Renal cortical epithelial cell (primary cell): ENCODE measurements at places on chromosomes 3 and 15. TPM values are rescaled to one million over a fixed set of nuclear protein-coding genes. Genes with fewer than 3 reads are reported as not detected.
A peak's percentile ranks its signal among the peaks of the same experiment; 100 is the strongest.

DNA sequence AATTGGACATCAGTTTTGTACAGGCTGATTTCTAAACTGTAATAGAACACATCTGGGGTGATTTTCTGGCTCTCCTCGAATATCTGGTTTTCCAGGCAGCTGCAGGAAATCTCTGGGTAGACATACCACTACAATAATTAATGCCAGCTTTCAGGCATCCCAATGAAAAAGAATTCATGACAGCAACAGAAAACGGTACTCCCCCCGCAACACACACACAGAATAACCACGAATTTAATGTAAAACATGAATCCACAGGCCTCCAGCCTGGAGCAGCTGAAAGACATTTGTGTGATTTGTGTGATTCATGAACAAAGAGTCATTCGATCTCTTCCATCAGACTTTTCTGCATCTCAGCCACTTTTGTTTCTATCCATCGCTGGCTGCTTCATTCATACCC lies 262.2 kb downstream of the MAGI1 start:
- no peak for DNase-seq

DNA sequence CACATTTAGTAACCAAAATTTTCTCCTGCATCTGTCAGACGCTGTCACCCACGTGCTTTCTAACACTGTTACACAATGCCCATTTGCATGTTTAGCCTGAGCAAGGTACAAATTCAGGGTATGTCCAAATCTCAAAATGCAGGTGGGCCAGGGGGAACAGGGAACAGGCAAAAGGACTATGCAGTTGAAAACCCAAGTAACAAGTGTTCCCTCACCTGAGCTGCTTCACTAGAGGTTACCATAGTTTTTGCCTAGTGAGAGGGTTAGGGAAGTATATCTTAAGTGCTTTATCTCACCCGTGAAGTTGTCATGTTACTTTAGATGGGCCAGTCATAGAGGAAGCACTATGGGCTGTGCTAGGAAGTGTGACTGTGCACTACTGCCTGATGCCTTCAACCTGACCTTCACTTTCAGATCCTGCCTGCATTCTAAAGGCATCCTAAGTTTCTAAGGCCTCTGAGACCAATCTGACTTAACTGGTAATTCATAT lies 6.0 kb upstream of the TMEM87A start:
- DNase-seq: no peak

- peak; percentile 94 for DNase-seq
These were observed 53.2 kb downstream of the TM4SF4 start for GRCh38 chr3:149527531-149528339.

DNA sequence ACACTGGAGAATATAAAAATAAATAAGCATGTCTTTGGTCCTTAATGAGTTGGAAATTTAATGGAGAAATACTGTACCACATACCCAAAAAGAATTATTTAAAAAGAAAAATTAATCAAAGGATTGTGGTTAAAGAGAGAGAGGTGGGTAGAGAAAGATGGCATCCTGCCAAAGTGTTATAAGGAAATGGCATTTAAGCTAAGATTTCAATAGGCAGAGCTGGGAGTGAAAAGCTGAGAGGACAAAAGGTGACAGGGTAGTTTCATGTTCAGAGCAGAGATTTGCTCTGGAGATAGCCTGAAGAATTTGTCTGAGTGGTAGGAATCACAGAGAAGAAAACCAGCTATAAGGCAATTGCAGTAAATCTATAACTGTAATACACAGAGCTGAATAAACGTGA lies 181.0 kb downstream of the SI start:
- peak; percentile 0 for DNase-seq

DNA sequence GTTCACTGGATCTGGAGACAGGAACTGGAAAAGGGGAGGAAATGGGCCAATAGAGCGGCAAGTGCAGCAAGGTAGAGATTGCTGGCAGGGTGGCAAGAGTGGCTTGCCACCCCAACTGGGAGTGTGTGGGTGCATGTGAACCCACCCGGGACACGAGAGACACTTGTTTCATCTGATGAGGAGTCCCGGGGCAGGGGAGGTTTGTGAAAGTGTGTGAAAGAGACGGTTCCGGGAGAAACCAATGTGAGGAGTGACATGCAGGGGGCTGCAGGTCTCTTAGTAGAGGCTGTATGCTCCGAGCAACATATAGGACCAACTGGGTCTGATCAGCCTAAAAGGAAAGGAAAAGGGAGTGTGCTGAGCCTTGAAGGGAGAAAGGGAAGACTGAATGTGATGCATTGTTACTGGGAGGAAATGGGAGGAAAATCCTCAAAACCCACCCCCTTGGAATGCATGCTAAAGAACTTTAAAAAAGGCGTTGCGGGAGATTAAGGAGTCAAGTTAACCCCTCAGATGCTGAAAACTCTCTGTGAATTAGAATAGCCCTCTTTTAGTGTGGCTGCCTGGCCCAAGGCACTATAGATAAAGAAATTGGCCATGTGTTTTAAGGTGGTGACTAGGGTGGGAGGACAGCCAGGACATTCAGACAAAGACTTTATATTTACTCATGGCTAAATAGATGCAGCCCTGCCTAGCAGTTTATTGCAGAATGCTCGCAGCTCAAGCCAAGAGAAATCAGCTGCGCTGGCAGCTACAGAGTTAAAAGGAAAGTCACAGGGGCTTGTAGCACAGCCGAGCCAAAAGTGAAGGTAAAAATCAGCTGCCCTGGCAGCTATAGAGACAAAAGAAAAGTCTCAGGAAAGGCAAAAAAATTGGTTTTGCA lies 9.1 kb upstream of the SLC9C1 start:
- no peak for DNase-seq

DNA sequence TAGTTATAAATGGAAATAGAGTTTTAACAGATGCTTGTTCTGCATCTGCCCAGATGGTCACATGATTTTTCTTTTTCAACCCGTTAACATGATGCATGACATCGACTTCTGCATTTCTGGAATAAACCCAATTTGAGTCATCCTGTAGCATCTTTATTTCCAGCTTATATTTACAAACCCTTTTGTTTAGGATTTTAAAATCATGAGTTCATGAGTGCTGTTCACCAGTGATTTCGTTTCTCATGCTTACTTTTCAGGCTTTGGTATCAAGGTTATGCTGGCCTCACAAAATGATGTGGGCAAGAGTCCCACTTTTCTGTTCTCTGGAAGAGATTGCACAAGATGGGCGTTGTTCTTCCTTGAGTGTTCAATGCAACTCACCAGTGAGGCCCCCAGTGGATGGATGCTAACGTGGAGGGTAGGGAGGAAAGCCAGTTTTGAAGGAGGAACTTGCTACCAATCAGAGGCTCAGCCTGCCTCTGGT lies 5.2 kb downstream of the HRH1 start:
- no peak for DNase-seq

DNA sequence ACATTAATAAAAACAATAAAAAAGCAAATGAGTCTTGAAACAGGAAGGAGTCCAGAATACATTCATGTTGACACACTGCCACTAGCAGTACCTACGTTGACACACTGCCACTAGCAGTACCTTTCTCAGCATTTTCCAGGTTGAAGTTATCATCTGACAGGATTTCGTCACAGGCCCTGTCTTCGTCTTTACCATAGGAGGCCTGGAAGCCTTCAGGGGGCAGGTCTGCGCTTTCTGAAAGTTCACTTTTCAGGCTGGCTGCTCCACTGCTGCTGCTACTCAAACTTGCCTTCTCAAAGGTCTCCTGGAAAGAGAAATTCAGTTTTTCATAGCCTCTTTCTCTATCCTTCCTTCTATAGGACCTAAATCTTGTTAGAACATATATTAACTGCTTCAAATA lies 194.7 kb downstream of the NEK10 start:
- no peak for DNase-seq

GRCh38 chr3:24351779-24352469 lies 142.7 kb downstream of the THRB start:
- DNase-seq: no peak

GRCh38 chr3:177646749-177647148 lies 449.5 kb upstream of the TBL1XR1 start:
- no peak for DNase-seq

The CLRN1 gene
- total RNA-seq: not detected in 2 replicates

The SLTM gene
- 37.5 and 124 TPM in 2 replicates for total RNA-seq

DNA sequence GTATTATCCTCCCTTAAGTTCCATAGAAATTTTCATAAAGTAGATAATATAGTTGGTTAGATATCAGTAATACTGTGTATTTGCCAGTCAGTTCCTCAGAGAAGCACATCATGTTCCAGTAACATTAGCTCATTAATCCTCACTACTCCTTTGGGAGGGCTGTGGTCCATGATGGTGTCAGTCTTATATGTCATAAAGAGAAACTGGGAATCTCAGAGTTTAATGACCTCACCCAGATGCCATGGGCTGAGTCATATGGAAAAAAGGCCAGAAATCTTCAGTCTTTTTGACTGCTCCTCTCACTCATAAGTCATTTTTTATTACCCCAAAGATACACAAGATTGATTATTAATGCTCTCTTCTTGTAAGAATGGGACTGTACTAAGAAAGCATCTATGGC lies 188.6 kb downstream of the CHL1 start:
- DNase-seq: peak; percentile 57

The CYP8B1 gene
- total RNA-seq: 0.35 and 0.55 TPM in 2 replicates

DNA sequence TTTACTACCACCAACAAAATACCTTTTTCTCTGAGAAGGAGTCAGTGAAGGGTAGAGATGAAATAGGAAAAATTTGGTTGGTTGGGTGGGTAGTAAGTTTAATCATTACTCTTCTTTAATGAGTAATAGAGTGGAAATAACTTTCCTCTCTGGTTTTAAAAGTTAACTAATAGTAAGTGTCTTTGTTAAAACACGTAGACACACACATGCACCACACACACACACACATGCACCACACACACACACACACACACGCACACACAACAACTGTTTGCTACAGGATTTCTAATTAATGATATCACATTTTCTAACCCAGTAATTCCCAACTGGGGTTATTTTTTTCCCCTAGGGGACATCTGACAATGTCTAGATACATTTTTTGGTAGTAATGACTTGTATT lies 84.1 kb downstream of the CHL1 start:
- DNase-seq: peak; percentile 85

The MAP3K13 gene
- 35.3 and 40.7 TPM in 2 replicates for total RNA-seq

DNA sequence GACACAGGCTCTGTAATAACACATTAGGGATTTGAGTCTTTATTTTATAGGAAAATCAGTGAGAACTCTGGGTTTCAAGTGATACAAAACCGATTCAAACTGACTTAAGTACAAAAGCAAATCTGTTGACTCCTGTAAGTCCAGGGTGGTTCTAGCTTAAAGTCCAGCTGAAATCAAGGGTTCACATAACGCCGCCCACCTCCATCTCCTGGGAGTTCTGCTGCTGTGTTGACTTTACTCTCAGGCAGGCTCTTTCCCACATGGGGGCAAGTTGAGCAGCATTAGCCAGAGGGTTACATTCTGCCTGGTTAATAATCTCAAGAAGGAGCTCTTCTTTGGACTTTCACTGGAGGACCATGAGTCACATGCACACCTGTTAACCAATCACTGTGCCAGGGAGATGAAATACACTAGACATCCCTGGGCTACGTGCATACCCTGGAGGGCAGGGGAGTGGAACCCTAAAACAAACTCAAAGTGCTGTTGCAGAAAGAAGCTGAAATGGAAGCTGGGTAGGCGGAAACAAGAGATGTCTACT lies 9.7 kb upstream of the RNF7 start:
- peak; percentile 57 for DNase-seq

- no peak for DNase-seq
These were observed 190.9 kb downstream of the FAM43A start for GRCh38 chr3:194876403-194877095.

DNA sequence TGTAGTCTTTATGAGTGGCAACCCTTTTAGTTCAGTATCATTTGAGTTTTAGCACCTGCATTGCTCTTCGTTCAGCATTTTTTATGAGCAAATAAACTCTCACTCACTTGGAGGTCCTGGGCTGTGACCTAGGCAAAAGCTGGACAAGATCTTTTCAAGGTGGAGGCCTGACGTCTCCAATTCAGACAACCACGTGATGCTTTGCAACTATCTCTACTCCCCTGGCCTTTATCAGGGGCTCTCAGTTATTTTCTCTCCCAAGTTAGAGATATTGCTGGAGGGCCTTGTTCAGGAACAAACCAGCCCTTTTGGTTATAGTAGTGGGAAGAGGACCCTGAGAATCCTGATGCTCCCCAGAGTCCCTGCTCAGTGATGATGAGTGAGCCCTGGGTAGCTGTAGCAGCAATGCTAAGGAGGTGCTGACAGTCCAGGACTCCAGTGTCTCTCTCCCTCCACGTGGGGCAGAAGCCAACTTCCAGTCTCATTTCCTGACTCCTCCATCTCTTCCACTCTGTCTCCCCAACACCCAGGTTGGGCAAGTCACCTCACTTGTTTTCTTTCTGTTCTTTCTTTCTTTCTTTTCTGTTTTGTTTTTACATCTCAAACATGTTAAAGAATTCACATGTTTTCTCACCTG lies 30.4 kb downstream of the HAPLN3 start:
- no peak for DNase-seq

DNA sequence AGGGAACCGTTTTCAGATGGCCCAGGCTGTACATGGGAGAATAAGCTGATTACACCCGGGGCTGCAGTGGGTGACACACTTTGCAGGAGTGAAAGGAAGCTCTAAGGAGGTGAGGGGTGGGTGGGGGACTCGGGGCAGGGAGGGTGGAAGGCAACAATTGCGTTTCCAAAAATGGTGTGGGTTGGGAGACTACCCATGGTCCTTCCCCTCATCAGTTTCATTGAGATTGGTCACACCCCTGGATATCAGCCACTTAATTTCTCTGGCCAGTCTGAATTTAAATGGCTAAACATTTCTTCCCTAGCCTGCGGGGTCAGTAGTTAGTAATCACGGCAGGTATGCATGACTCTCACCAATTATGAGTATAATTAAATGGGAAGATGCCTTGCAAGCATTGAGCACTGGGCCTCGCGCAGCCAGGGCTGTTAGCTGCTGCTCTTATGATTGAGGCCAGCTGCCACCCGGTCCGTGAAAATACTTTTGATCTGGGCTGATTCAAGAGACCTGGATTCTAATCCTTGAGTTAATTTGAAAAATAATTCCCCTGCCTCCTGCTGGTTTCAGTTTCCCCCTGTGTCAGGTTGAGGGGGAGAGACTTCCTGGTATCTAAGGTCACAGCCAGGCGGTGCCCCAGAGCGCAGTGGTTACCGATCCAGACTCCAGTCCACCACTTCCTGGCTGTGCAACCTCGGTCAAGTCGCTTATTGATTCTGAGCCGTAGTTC lies 23.3 kb downstream of the SLC6A6 start:
- DNase-seq: peak; percentile 78

- peak; percentile 47 for DNase-seq
These were observed 2.3 kb upstream of the TLE3 start for GRCh38 chr15:70099967-70100473.

GRCh38 chr3:102353805-102354204 lies 81.0 kb upstream of the ZPLD1 start:
- DNase-seq: no peak

The TPRG1 gene
- 0.35 and 0.94 TPM in 2 replicates for total RNA-seq

GRCh38 chr3:171620825-171621434 lies 160.7 kb upstream of the TNIK start:
- DNase-seq: peak; percentile 90

The CNTN6 gene
- total RNA-seq: 0.25 and 0.35 TPM in 2 replicates

DNA sequence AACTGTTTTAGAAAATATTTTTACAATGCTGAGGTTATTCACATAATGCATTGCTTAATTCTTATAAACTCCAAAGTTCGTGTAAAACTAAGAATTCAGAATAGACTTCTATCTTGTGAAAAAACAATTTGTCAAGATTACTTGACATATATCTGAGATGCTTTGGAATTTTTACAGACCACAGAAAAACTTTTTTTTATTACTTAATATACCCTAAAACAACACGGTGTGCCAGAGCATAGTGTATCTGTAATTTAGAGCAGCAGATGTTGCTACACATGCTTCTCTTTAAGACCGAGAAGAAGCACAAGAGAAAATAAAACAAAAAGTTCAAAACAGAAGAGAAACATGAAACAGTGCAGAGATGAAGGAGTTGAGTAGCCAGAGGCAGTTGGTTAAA lies 26.4 kb downstream of the ASB7 start:
- no peak for DNase-seq

GRCh38 chr15:53625962-53626845 lies 133.3 kb downstream of the WDR72 start:
- DNase-seq: no peak

The PROS1 gene
- 23.3 and 60.3 TPM in 2 replicates for total RNA-seq
